LoVo (cell line): ENCODE measurements at places on chromosomes 16 and 17.

GRCh38 chr16:66605979-66606751 lies 1.7 kb downstream of the CMTM3 start:
- DNase-seq, result no peak

- no peak for DNase-seq
Measured at GRCh38 chr17:34067011-34067410, 188.1 kb upstream of the CCL2 start.

DNA sequence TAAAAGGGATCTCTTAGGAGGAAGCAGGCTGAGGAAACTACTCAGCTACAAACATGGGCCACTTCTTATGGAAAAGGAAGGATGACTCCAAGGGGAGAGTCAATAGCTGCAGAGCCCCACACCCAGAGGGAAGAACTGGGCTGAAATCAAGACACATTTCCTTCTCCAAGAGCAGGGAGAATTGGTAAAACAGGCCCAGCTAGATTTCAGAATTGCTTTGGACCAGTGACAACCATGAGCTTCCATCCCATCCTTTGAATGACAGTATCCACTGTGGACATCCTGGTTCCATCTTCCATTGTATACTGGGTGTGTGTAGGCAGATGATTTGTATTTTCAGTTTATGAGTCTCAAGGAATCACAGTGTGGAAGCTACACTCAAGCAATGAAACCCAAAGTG lies 267.5 kb downstream of the IRF8 start:
- DNase-seq, result no peak

GRCh38 chr17:65201331-65201730 lies 64.2 kb downstream of the RGS9 start:
- DNase-seq, result no peak

DNA sequence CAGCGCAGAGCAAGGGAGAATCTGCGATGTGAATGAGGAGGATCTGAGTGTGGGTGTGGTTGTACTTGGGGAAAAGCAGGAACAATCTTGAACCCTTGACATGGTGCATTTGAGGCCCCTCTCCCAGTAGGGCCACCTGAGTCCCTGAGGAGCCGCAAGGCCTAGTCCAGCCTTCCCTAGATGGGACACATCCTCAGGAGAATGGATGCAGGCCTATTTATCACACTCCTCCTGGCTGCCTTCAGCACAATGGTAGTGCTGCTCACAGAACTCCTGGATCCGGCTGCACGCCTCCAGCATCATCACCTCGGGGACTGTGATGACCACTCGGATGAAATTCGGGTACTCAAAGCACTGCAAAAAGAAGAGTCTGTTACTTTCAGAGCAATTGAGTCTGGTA lies 9.0 kb downstream of the TAT start:
- DNase-seq, result no peak

DNA sequence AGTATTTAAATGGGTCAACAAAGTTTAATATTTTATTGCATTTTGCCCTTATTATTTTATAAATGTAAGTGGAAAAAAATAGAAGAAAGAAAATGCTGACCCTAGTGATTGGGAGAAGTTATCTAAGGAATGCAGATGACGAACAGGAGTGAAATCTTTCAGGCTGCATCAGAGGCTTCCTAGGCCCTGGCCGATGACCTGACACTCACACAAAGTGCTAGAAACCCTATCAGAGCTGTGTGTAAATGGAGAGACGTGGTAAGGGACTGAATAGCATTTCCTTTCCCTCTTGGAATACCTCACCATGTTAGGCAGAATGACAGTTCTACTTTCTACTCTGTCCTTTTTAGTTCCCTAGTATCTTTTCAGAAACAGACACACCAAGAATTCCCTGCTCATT lies 44.9 kb upstream of the CNEP1R1 start:
- no peak for DNase-seq

DNA sequence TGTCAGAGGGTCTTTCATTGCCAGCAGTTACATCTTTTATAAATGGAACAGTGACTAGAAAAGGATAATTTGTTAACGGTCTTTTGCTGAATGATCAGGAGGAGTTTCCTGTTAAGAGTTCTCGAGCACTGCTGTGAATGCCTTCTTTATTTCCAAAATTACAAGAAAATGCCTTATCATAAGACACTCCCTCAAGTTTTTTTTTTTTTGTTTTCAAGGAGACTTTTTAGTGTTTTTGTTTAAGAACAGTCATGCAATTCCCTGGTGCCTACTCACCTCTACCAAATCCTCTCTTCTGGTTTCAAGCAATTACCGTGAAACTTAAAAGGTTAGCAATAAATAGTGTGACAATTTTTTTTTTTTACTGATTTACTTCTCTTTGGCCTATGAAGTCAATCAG lies 19.0 kb upstream of the VWA3A start:
- DNase-seq, result no peak

GRCh38 chr16:71449020-71449419 lies 7.2 kb upstream of the TLE7 start:
- DNase-seq, result no peak

DNA sequence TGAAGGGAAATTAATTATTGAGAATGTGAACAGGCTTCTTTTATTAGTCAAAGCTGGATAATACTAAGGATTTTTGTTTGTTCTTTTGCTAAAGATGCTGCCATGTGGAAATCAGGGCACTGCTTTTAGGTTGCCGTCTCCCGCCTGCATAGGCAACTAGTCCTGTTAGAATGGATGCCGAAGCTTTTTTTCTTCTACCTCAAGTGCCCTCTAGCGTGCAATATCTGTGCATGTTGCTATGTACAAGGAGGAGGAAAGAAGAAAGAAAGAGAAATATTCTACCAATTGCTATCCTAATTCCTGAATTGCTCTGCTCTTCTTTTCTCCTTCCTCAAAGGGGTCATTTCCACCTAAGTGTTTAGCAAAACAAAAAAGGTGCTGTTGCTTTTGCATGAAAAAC lies 5.2 kb upstream of the CDH8 start:
- peak; percentile 5 for DNase-seq

- no peak for DNase-seq
Measured at GRCh38 chr16:8905168-8905762, 23.1 kb downstream of the LITAFD start.

GRCh38 chr17:80443916-80444643 lies 29.1 kb downstream of the ENDOV start:
- no peak for DNase-seq

DNA sequence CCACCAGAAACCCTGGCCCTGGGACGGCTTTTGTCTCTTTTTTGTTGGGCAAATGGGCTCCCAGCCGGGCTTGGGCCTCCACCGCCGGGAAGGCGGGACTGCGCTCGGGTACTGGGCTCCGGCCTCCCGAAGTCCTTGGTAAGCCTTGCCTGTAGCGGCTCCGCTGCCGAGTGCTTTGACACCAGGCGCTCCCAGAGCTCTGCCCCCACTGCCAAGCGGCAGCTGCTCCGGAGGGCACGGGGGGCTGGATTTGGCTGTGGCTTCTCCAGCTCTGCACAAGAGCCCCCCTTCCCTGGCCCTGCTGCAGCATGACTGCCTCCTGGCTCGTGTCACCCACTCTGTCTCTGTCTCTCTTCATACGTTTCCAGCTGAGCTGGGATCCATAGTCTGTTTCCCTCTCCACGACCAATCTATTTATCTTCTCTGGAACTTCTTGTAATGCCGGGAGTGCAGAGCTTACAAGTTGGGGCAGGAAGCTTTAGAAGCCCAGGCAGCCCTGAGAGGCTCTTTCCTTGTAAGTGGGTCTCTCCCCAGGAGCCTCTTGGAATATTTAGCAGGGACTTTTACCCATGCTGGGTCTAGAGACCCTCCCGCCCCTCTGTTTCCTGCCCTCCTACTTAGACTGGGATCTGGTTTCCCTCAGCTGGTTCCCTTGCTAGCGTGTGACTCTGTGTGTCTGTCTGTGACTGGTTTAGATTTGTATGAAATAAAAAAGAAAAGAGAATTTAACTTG lies 246.9 kb upstream of the GSE1 start:
- no peak for DNase-seq

GRCh38 chr16:82935766-82936165 lies 309.0 kb downstream of the CDH13 start:
- no peak for DNase-seq

DNA sequence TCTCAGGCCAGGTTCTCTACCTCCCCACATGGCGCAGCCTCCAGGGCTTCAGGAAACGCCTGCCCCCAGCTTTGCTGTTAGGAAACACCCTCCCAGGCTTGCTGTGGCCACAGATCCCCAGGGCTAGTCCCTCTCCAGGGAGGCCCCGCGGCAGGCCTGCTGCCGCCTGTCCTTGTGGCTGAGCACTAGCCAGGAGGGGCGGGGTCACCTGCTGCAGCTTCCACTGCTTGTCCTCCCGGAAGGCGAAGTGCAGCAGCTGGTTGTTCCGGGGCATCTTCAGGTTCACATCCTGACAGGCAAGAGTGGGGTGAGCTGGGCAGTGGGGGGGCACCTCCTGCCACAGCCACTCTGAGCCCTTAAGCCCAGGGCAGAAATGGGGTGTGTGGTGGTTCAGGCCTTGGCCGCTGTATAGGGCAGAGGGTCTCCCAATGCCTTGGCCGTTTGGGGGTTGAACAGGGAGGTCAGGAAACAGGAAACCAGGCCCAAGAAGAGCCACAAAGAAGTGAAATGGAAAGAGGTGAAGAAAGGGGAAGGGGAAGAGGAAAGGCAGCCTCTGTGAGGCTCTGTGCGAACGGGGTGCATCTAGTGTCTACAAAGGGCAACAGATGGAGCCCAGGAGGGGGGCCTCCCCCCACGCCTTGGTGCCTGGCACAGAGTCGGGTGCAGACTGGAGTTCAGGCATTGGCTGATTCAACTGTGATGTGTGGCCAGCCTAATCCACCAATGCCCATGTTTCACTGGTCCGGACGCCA lies 2.0 kb downstream of the ROGDI start:
- DNase-seq, result no peak

DNA sequence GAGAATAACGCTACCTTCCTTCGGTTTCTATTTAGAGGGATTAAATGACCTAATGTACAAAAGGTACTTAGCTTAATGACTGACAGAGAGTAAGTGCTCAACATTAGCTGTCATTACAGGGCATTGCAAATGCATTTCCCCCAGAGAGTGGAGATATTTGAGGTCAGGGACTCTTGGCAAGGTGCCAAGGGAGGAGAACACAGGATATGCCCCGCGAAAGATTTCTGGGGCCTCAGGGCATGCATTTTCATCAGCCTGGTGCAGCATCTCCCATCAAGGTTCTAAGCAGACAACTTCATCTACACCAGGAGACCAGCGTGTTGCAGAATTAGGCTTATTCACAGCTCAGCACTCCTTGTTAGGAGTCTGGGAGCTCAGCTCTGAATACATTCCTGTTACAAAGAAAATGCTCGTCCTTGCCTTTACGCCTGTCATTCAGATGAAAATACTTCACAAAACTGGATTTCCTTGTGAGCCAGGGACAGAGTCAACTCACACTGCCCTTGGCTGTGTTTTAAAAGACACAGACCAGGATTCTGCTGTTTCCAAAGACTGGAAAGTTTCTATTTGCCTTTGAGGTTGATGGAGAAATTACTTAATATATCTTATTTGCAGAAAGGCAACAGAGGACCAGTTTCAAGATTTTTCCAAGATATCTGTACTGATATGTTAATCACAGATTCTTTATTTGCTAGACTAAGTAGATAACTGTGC lies 108.2 kb downstream of the VAT1L start:
- DNase-seq, result no peak

DNA sequence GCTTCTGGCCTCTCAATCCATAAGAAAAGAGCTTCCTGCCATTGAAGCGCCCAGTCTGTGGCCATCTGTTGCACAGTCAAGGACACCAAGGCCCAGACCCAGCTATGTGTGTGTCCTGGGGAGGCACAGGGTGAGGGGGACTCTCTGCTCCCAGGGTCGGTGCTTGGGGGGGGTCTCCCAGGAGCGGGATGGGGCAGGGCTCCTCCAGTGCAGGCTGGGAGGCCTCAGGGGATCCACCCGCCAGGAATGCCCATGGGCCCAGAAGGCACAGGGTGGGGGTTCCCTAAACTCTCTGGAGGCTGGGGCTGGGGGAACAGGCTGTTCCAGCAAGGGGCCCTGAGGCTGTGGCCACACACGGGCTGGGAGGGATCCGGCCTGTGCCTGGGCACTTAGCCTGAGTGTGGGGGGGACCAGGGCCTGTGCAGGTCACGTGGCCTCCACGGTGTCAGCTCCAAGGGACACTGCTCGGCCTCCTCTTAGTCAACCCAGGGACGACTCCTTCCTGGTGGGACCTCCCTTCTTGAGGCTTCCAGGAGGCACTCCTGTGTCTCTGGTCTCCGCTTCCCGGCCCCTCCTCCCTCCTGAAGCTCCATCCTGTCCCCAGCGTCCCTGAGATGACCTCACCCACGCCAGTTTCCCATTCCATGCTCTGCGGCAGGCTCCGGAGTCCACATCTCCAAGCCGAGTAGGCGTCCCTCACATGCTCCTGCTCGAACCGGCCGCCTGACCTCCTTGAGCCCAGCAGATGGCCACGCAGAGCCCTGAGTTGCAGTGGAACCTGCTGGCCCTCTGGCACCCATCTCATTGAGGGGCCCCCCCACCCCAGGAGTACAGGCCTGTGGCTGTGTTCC lies 23.1 kb upstream of the BAHCC1 start:
- peak; percentile 9 for DNase-seq

GRCh38 chr17:8163978-8164814 lies 1.4 kb upstream of the VAMP2 start:
- DNase-seq, result no peak

GRCh38 chr17:62121025-62121730 lies 56.1 kb upstream of the MED13 start:
- no peak for DNase-seq

DNA sequence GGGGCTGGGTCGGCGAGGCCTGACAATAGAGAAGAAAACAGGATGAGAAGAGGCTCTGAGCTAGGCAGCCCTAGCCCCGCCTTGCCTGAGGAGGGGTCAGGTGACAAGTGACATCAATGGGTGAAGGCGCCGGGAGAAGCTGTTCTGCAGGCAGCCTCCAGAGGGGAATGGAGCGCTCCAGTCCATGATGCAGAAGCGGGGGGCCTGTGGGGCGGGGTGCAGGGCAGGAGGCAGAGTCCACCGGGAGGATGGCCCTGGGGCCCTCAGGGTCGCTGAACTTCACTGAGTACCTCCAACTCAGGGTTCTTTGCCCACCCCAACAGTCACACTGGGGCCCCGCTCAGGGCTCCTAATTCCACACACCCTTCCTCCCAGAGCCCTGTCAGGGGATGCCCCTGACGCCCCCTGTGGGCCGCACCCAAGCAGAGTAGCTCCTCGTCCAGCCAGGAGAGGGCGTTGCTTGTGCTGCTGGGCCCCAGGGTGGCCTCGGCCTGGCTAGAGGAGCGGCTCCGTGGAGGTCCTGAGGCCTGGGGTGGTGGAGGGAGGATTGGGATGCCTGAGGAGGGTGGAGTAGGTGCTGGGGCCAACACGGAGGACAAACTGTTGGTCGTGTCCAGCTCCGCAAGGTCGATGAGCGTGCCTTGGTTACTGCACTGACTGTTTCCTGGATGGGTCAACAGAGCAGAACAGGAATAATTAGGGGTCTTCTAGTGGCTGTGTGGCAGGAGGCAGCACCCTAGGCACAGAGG lies 20.8 kb downstream of the GGA3 start:
- no peak for DNase-seq

DNA sequence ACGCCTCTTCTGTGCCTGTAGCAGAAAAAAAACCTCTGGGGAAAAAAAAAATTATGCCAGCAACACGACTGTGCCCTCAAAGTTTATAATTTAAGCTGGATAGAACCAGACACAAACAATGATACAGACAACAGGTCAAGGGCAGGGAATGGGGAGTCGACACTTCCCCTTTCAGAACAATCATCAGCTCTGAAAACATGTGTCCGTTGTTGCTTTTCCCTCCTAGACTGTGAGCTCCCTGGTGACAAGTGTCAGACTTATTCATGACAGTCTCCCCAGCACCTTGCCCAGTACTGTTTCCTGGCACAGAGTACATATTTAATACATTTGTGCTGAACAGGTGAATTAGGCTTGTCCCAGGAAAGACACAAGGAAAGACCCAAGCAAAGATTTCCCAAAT lies 178.3 kb downstream of the SOX9 start:
- no peak for DNase-seq

- no peak for DNase-seq
Measured at GRCh38 chr16:74079232-74079586, 217.4 kb upstream of the PSMD7 start.
